Activated CD4-positive, alpha-beta T cell treated with anti-CD3 and anti-CD28 coated beads for 36 hours (primary cell): ENCODE measurements at places on chromosomes 6 and 20. TPM values are rescaled to one million over a fixed set of nuclear protein-coding genes. Genes with fewer than 3 reads are reported as not detected.

The AGPAT4 gene
- total RNA-seq = 4.7 TPM

DNA sequence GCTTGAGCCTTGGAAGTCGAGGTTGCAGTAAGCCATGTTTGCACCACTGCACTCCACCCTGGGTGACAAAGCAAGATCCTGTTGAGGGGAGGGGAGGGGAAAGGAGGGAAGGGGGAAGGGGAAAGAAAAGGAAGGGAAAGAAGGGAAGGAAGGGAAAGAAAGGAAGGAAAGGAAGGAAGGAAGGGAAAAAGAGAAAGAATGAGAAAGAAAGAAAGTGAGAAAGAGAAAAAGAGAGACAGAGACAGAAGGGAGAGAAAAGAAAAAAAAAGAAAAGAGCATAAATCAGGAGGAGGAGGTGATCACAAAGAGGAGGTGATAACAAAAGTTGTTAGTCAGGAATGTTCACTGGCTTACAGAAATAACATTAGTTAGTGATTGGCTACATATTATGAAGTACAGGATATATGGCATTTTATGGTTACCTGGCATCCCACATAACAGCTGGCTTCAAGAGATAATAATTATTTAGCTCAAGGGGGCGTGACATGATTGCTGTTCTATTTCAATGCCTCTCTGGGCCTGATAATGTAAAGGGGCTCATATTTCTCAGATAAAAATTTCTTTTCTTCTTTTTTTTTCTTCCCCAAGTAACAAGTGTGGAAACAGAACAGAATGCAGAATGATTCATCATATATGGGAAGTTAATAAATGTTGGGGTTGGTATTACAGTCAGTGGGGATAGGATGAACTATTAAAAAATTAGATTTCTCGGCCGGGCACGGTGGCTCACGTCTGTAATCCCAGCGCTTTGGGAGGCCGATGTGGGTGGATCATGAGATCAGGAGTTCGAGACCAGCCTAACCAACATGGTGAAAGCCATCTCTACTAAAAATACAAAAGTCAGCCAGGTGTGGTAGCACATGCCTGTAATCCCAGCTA is 27.1 kb downstream of the SAMHD1 start:
- no peak overlapping the region for H3K4me3 ChIP-seq
- H3K27ac ChIP-seq = peak overlapping the region; percentile 20
- DNase-seq = no peak
- peaks cover 42% of the 10 kb centered on the region for H3K36me3 ChIP-seq
- no peaks in the 10 kb centered on the region for H3K27me3 ChIP-seq

GRCh38 chr6:111237852-111238251 is 150.5 kb downstream of the SLC16A10 start:
- H3K27ac ChIP-seq = no peak overlapping the region
- DNase-seq = no peak
- H3K4me3 ChIP-seq = no peak overlapping the region
- H3K36me3 ChIP-seq = no peaks in the 10 kb centered on the region

DNA sequence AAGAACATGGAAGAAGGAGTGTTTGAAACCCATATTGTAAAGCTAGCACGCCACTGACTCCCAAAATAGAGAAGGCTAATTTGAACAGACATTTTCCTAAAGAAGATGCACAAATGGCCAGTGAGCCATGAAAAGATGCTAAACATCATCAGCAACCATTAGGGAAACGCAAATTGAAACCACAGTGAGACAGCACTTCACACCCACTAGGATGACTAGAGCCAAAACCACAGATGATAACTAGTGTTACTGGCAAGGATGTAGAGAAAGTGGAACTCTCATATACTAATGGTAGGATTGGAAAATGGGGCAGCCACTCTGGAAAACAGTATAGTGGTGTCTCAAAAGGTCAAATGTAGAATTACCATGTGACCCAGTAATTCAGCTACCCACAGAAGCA is 58.2 kb downstream of the BMP7 start:
- H3K36me3 ChIP-seq = no peaks in the 10 kb centered on the region
- H3K4me3 ChIP-seq = no peak overlapping the region
- peaks cover 12% of the 10 kb centered on the region for H3K27me3 ChIP-seq
- no peak overlapping the region for H3K27ac ChIP-seq
- no peaks in the 10 kb centered on the region for H3K4me1 ChIP-seq

- H3K27me3 ChIP-seq = no peaks in the 10 kb centered on the region
- H3K27ac ChIP-seq = no peak overlapping the region
- H3K36me3 ChIP-seq = no peaks in the 10 kb centered on the region
- H3K4me3 ChIP-seq = no peak overlapping the region
Measured at GRCh38 chr6:6885521-6886170, 222.1 kb upstream of the RREB1 start.

GRCh38 chr6:37783025-37783855 is 36.3 kb upstream of the ZFAND3 start:
- H3K4me1 ChIP-seq = peaks cover 14% of the 10 kb centered on the region
- peak; percentile 24 for DNase-seq
- no peak overlapping the region for H3K27ac ChIP-seq
- peak overlapping the region; percentile 61 for H3K4me3 ChIP-seq
